MM.1S (cell line): ENCODE measurements at places on chromosomes 1 and 21.
A peak's percentile ranks its signal among the peaks of the same experiment; 100 is the strongest.

DNA sequence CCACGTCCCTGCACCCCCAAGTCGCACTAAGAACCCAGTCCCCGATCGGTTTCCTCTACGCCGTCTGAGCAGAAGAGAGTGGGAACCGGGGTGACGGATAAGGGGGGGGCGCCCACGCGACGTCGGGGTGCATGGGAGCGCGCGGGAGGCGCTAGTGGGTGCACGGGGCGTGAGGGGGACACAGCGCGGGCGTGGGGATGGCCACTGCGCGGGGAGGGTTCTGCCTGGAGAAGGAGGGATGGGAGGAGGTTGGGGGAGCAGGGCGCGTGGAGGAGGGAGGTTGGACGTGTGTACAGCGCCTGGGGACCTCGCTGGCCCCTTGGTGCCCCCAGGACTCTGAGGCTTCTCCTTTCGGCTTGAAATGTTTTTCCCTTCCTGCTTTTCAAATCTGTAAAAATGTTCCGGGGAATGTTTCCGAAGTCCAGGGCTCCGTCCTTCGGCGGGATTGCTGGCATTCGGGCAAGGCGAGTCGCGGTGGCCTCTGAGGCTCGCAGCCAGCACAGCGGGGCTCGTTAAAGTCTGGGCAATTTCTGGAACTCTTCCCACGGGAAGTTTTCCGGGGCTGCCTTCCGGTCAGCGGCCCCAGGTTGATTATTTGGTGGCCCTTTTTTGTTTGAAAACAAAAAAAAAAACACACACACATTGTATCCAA, 13.1 kb downstream of the RNF220 start:
- DNase-seq: no peak

DNA sequence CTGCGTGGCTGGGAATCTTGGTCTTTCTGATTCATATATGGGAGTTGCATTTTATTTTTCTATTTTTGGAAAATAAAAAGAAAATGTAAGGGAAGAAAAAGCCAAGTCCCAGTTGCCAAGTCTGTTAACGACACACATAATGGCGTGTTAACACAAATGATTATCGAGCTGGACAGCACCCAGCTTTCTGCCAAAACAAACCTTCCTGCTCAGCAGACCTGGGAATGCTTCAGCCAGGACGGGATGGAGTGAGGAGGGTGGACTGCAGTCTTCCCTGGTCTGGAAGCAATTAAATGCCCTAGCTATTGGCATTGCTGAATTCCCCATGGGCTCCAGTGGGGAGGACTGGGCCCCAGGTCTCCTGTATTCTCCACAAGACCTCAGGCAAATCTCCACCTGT, 184.2 kb upstream of the USP24 start:
- no peak for DNase-seq

GRCh38 chr1:78996791-78997190, 9.7 kb downstream of the ADGRL4 start:
- no peak for DNase-seq

- DNase-seq: no peak
These were observed 18.8 kb upstream of the CASZ1 start for GRCh38 chr1:10814976-10815857.

DNA sequence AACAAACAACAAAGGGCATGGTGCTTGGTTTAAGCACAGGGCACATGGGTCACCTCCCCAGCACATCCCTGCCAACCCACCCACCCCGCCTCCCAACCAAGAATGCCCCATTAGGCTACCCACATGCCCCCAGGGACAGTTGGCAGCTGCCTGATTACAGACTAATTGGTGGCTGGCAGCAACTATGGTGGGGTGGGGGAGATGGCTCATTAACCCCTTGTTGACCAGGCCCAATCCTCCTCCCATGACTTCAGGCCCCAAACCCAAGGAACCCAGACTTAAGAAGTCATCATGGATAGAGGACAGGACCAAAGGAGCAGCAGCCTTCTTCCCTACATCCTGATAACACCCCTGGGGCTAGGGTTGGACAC, 1.3 kb downstream of the RIMS3 start:
- DNase-seq: no peak

GRCh38 chr1:182193908-182194550, 132.5 kb upstream of the ZNF648 start:
- DNase-seq: no peak

DNA sequence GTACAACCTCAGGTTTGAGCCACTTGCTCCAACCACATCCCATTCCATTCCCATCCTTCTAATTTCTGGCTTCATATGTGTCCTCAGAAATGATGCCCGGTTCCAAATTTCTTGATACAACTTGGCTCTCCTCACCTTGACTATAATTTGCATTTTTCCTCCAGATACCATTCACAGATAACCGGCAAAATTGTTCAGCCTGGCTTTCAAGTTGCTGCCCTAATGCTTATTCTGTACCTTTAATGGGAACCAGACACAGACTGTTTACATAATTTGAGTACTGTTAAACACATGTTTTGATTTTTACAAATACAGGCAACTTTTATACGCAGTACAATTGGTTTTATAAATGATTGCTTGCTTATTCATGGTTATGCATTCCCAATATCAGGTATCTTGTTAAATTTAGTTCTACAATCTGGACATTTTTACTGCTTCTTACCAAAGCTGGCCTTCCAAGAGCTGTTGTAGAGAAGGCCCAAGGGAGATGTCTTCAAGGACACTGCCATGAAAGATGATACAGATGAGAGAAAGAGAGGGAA, 649.5 kb upstream of the CAMK1G start:
- no peak for DNase-seq

DNA sequence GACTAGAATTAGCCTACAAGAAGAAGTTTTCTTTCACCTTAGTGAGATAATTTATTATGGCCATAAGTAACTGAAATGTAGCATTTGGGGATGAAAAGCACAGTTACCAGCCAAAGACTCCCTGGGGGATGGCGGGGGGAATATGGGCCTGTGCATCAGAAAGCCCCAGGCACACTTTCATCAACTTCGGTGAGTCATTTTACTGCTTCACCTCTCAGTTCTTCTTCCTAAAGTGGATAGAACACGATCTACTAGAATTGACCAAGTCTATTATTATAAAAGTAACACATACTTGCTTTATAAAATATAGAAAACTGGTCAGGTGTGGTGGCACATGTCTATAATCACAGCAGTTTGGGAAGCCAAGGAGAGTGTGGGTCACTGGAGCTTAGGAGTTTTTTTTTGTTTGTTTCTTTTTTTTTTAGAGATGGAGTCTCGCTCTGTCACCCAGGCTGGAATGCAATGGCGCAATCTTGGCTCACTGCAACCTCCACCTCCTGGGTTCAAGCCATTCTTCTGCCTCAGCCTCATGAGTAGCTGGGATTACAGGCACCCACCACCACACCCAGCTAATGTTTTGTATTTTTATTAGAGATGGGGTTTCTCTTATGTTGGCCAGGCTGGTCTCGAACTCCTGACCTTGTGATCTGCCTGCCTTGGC, 141.8 kb downstream of the ZZZ3 start:
- DNase-seq: no peak

DNA sequence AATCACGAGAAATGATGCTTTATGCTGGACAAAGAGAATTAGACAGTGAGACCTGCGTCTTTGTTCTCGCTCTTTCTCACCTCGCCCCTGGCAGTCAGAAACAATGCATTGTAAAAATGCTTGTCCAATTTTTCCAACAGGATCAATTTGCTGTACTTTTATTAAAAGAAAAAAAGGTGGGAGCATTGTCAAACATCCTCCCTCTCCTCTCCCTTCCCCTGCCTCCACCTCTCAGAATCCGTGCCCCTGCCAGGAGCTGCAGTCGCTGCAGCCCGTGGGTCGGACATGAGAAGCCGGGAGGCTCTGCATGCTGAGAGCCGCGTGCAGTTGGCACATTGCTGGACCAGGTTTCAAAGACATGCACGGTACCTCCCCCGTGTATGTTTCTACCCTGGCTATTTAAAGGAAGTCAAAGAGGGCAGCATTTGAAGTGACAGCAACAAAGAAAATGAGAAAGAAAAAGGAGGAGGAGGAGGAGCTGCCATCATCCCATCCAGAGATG, 161.0 kb upstream of the KAZN start:
- DNase-seq: no peak

DNA sequence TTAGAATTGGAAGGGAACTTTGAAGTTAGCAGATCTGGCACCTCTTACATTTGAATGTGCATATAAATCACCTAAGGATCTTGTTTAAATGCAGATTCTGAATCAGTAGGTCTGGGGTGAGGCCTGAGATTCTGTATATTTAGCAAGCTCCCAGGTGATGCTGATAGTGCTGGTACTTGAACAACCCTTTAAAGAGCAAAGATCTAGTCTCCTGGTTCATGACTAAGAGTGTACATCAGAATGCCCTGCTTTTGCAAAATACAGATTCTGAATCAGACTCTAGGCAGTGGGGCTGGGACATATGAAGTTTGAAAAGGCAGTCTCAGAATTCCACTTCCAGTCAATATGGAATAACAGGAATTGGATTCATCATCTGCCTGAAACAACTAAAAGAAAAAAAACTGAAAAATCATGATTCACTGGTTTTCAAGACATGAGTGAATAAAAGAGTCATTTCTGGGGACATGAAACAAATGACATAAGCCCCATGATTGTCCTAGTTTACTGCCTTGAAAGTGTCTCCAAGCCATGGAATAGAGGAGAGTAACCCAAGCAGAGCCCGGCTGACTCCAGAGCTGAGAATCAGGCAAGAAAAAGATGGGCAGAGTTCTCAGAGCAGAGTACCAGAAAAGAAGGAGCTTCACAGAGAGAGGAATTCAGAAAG, 149.6 kb upstream of the SGIP1 start:
- no peak for DNase-seq

DNA sequence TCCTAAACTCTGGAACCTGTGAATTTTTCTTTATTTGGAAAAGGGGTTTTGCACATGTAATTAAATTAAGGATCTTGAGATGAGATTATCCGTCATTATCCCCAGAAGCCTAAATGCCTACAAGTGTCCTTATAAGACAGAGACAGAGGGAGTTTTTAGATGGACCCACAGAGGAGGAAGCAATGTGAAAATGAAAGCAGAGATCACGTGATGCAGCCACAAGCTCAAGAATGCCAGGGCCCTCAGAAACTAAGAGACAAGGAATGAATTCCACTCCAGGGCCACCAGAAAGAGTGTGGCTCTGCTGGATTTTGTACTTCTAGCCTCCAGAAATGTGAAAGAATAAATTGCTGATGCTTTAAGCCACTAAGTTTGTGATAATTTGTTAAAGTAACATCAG, 183.6 kb upstream of the UBE2U start:
- DNase-seq: peak; percentile 76

GRCh38 chr1:119729044-119729443, 17.3 kb downstream of the PHGDH start:
- DNase-seq: no peak

- DNase-seq: no peak
These were observed 32.9 kb upstream of the JUN start for GRCh38 chr1:58816747-58817221.

GRCh38 chr1:43963006-43963405, 6.8 kb upstream of the DPH2 start:
- DNase-seq: no peak

GRCh38 chr1:189851806-189852367, 625.8 kb downstream of the BRINP3 start:
- DNase-seq: no peak

- peak; percentile 87 for DNase-seq
These were observed at the start of gene TTC22 for GRCh38 chr1:54800899-54801759. Gene TTC22 (minus strand): TSS chr1:54801323. CDS start chr1:54801163, 160 bp downstream.

GRCh38 chr1:10901091-10901890, 104.8 kb upstream of the CASZ1 start:
- DNase-seq: no peak

GRCh38 chr1:33099290-33100118, 18.6 kb downstream of the AZIN2 start:
- peak; percentile 98 for DNase-seq

- no peak for DNase-seq
These were observed 52.7 kb upstream of the DIRAS3 start for GRCh38 chr1:68103011-68103545.

DNA sequence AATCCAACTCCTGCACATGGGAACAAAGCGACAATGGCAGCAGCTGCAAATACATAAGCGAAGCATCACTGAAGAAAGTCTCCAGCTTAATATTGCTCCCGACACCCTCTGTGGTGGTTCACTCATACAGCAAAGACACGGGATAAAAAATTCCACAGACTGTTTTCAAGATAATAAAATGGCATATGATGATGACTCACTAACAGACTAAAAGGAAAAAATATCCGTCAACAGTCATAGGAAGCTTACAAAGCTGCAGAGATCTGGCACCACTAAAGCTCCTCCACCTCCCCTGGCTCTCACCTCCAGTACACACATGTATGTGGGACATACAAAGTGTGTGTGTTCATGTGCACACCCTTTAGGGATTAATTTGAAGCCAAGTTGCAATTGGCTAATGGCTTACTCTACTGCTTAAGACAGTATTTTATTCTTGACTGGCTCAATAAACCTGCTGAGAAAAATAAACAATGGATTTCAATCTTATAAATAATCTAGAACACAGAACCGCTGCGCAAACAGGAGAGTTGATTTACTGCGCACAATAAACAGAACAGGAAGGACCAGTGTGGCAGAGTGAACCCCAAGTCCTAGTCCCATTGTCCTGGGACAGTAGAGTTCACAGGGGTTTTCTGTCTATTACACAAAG, 94.4 kb downstream of the SLC45A1 start:
- DNase-seq: no peak

- DNase-seq: no peak
These were observed 502.8 kb downstream of the SMYD3 start for GRCh38 chr1:246004301-246004700.

- no peak for DNase-seq
These were observed 34.0 kb upstream of the ADGRL4 start for GRCh38 chr1:79040424-79041082.

GRCh38 chr21:34365809-34366208, 2.0 kb downstream of the KCNE2 start:
- DNase-seq: no peak

GRCh38 chr1:176826265-176826664, 338.2 kb downstream of the ASTN1 start:
- no peak for DNase-seq

DNA sequence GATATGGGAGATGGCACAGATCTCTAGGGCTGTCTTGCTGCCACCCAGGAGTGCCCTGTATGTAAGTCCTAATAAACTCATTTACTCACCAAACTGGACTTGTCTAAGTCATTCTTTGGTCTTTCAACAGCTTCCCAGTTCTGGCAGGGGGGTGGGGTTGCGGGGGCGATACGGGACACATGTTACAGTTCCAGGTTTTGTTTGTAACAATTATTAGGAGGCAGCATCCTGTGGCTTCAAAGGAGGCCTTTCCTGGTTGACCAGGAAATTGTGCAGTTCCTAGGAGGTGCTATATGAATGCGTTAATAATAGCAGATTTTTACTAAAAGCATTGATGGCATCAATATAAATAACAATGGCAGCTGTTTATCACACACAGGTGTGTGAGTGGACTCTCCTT, 42.7 kb upstream of the TRIM45 start:
- no peak for DNase-seq

GRCh38 chr1:94805912-94806311, 14.2 kb upstream of the SLC44A3 start:
- DNase-seq: peak; percentile 12

DNA sequence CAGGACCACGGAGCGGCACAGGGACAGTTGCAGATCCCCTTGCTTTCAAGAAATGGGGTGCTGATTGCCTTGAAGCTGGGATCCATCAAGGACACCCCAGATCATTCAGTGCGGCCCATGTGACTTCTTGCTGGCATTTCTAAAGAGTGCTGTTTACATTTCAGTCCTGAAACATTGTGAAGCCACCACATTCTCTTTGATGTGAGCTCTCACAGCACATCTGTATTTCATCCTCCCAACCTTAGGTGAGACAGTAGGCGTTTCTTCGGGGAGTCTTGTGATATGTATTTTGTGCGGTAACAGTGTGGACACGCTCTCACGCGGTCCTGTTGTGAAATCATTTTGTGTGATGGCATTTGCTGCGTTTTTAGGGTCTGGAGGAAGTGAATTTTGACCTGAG, 57.2 kb downstream of the CACHD1 start:
- no peak for DNase-seq

- peak; percentile 28 for DNase-seq
These were observed at the start of gene OR14A16 for GRCh38 chr1:247824023-247824422. Gene OR14A16 (minus strand): TSS chr1:247824119. CDS start chr1:247815729, 8,390 bp downstream.
